ENCODE measurements at places on chromosomes 2 and 18.
A peak's percentile ranks its signal among the peaks of the same experiment; 100 is the strongest.

- no peak for DNase-seq
Observed at GRCh38 chr2:16645088-16645487, 20.5 kb downstream of the CYRIA start.

GRCh38 chr18:11760498-11761167 lies 71.6 kb downstream of the GNAL start:
- DNase-seq, result no peak

- no peak for DNase-seq
Observed at GRCh38 chr2:105416156-105416555, 17.3 kb upstream of the FHL2 start.

DNA sequence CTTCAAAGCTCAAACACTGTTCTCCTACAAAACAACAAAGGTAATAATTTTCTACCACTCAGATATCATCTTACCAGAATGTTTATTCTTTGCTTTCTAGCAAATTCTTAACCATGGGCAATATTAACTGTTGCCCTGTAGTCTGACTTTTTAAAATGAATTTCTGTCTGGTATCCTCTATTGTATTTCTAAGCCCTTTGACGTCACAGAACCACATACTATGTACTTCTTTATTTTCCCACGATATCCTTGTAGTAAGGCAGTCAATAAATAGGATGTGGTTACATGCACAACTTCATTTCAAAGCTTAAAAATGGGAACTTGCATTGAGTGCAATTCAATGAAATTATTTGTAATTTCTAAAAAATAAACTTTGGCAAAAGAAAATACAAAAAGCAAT lies 58.7 kb downstream of the THADA start:
- DNase-seq, result no peak

- DNase-seq, result no peak
Observed at GRCh38 chr18:57950542-57950941, 93.5 kb upstream of the NEDD4L start.

GRCh38 chr18:12443551-12443950 lies 35.8 kb downstream of the PRELID3A start:
- no peak for DNase-seq

- DNase-seq, result no peak
Observed at GRCh38 chr2:43020296-43020695, 206.1 kb downstream of the ZFP36L2 start.

- DNase-seq, result no peak
Observed at GRCh38 chr2:233413046-233413445, 58.8 kb downstream of the DGKD start.

DNA sequence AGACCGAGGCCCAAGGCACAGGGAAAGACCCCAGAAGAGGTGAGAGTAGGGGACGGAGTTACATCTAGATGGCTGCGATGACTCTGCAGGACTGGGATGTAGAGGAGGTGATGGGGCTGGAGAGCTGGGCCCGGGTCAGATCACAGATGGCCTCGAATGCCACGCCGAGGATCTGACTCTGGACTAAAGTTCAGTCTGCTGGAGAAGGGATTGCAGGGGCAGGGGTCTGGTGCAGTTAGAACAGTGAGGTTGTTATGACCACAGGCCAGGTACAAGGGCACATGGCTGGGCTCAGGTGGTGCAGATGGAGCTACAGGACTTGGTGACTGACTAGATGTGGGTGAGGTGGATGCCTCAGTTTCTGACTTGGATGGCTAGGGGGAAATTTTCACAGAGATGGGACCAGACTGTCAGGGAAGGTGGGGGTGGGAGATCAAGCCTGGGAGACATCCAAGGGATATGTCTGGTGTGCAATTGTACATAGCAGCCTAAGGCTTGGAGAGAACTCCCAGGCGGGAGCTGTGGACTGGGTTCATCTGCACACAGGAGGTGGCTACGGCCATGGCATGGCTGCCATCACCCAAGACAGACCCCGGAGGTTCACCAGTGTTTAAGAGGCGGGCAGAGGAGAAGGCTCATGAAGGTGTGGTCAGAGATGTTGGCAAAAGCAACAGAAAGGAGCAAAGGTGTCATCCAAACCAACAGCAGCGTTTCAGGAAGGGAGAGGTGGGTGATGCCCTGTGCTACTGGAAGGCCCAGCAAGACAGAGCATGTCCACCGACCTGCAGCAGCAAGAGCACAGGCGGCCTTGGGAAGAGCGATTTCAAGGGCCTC lies 66.9 kb downstream of the CIB4 start:
- no peak for DNase-seq

DNA sequence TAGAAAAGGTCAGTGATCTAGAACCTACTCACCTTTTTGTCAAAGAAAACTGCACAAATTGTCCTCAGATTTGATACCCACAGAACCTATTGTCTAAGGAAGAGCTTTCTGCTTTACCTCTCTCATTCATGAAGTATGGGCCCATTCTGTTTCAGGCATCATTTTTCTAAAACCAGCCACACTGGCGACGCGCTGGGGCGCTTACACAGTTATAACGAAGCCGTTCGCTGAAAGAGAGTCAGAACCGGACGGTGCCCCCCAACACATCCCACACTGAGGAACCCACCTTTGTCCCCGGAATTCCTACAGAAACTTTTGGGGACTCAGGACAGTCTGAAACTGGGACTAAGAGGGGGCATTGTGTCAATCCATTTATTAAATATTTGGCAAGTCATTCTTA lies 206.3 kb upstream of the HAAO start:
- no peak for DNase-seq

DNA sequence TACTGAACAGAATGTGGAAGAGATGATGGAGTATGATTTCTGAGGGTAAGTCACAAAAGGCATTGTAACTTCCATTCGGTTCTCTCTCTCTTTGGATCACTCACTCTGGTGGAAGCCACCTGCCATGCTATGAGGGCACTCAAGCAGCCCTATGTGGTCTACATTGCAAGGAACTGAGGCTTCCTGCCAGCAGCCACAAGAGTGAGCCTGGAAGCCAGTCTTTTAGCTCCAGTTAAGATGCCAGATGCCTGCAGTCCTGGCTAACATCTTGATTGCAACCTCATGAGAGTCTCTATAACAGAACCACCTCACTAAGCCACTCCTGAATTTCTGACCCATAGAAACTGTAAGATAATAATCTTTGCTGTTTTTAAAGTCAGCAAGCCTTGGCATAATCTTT lies 935.7 kb downstream of the LRP1B start:
- DNase-seq, result no peak

- no peak for DNase-seq
Observed at GRCh38 chr18:79816981-79817606, 19.4 kb downstream of the KCNG2 start.

DNA sequence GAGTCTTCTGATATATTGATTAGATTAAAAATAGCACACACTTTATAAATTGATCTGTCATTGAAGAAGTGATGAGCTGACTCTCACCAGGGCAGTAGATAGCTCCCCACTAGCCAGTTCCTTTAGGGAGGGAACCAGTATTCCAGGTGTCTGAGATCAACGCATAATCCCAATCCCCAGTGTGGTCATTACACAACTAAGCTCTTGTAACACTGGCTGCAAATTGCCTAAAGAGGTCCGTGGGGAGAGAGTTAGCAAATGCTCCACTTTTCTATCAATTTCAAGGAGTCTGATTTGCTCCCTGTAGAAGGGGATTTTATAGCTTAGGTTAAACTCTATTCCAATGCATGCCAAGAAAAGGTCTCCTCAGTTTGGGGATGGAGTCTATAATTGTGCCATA lies 7.7 kb downstream of the SLC14A1 start:
- DNase-seq, result no peak

- DNase-seq, result no peak
Observed at GRCh38 chr2:35503738-35504199, 851.8 kb upstream of the CRIM1 start.

GRCh38 chr2:230216489-230216888 lies 3.3 kb downstream of the SP110 start:
- no peak for DNase-seq

- no peak for DNase-seq
Observed at GRCh38 chr2:18883616-18884456, 294.5 kb upstream of the NT5C1B start.

DNA sequence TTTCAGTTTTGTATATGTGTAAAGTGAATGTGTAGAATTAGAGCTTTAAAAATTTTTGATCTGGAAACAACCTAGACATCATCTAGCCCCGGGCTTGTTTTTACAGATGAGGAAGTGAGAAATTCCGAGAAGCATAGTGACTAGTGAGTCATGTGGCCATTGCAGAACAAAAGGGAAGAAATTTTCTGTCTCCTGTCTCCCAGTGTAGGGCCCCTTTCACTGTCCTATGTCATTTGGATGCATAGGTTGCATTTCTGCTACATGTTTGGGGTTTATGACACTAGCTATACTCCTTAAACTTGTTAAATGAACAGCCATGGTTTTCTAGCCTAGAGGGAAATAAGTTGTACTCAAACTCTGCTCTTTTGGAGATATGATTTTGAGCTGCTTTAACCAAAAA lies 84.6 kb downstream of the PLCL1 start:
- no peak for DNase-seq

DNA sequence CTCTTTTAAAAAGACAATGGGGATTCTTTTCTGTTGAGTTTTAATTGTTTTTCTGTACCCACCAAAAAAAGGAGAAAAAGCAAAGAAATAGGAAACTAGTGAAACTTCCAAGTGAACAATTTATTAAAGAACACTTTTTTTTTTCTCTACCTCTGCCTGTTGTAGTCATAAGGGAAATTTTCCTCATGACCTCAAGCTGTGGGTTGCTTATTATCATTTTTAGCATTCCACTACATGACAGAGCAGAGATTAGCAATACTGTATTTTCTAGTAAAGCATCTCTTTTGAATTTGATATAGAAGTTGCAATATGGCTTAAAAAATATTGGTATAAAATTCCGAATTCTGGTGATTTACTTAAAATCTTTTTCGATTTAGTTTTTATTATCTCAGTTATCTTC lies 87.9 kb upstream of the LRRTM1 start:
- DNase-seq, result peak; percentile 1

DNA sequence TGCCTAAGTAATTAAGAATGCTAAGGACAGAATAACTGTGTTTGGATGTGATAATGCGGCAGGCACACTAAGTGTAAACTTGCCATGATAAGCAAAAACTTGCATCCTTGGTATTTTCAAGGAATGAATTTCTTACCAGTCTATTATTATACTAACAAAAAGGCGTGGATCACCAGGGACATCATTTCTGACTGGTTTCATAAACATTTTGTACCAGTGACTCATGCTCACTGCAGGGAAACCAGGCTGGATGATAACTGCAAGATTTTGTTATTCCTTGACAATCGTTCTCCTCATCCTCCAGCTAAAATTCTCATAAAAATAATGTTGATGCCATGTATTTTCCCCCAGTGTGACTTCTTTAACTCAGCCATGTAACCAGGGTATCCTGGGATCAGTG lies 289.5 kb downstream of the CDCA7 start:
- DNase-seq, result no peak

DNA sequence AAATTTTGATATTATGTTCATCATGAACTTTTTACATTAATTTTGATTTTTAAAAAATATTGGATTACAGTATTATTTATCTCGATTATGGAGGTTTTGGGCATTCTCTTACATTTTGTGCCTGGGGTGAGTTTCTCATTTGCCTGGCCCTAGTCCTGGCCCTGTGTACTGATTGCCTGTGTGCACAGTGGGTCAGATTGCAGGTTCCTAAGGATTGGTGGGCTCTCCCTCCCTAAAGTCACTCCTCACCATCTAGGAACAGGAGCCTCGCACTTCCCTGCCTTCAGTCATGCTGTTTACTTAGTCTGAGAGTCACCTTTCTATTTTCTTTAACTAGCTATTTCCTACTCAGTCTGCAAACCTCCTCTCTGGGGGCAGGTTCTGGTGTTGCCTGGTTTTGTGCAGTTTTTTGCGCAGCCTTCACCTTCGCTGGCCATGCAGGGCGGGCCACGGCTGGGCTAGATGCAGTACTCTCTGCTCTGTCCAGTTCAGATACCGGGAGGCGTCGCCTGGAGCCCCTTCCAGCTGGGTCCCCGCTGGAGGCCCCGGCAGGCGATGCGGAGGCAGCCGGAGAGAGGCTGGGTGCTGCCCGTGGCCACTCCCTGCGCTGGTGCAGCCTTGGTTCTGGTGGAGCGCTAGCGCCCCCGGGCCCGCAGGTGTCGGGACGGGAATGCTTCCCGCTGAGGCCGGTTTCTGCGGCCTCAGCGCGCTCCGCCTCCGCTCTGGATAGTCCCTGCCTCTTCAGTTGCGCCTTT lies 23.3 kb upstream of the MC5R start:
- DNase-seq, result no peak

- no peak for DNase-seq
Observed at GRCh38 chr18:65737471-65737955, 13.3 kb upstream of the CDH7 start.

- no peak for DNase-seq
Observed at GRCh38 chr2:85987266-85988174, 98.7 kb upstream of the ST3GAL5 start.

- no peak for DNase-seq
Observed at GRCh38 chr2:148521181-148521580, 123.4 kb upstream of the EPC2 start.

DNA sequence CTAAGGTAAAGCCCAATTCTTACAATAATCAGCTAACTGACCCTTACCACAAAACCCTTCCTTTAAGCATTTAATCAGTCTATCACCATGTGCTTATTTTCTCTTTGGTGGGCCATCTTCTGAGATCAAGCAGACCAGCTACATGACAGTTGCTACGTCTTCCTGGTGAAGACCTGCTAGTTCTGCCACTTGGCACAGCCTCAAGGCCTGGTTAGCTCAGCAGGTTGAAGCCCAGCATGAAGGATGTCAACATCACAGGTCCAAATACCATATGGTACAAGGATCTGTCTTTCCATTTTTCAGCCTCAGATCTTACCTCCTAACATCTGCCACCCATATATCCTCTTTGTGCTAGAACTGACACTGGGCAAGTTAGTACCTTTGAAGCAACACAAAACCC lies 636.9 kb downstream of the LRP1B start:
- DNase-seq, result no peak

GRCh38 chr18:27994571-27994970 lies 182.4 kb downstream of the CDH2 start:
- DNase-seq, result no peak

DNA sequence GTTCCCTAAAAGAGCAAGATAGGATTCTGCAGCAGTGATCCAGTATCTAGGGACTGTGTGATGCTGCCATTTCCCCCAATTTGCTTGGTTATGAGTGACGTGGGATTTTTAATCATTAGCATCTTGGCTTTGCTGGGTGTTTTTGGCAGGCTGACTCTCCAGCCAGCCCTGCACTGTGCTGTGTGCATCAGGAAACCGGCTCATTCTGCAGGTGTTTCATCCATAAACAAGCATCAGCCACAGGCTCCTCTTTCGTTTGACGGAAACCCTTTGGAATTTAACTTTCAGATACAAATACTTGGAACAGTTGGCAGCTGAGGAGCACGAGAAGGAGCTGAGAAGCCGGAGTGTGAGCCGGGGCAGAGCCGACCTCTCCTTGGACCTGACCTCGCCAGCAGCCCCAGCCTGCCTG lies 135.9 kb downstream of the TPGS2 start:
- no peak for DNase-seq

GRCh38 chr2:240981871-240982800 lies 16.3 kb upstream of the SNED1 start:
- DNase-seq, result no peak

DNA sequence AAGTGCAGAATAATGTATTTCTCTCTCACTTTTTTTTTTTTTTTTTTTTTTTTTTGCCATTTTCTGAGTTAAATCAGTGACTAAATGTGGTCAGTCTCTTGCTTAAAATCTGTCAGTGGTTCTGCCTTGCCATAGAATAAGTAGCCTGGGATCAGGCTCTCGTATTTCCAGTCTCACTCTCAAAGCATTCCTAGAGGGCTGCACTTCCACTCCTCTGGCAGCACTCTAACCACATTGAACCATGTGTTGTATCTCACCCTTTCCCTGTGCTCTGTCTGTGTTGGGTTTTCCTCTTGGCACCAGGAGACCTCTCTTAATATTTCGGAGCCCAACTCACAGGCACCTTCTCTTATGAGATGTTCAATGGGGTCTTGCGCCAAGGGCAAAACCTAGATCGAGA lies 304.4 kb downstream of the CTNNA2 start:
- DNase-seq, result no peak

Measured in AG04449 (cell line).